Left renal pelvis (tissue), 4 donors: ENCODE measurements at places on chromosomes 3 and 15. TPM values are rescaled to one million over a fixed set of nuclear protein-coding genes. Genes with fewer than 3 reads are reported as not detected.

GRIP2 gene
- polyA plus RNA-seq: 1.4 TPM

SPINT1 gene
- polyA plus RNA-seq: 70.8 TPM

COL6A5 gene
- polyA plus RNA-seq: 0.17 TPM

CYP1A1 gene
- not detected for polyA plus RNA-seq

- DNase-seq: no peak
Observed at GRCh38 chr15:59699810-59700431, 10.8 kb upstream of the BNIP2 start.

- DNase-seq: peak; percentile 41
Observed at GRCh38 chr15:72116731-72117485, 1.0 kb downstream of the MYO9A start.

DNA sequence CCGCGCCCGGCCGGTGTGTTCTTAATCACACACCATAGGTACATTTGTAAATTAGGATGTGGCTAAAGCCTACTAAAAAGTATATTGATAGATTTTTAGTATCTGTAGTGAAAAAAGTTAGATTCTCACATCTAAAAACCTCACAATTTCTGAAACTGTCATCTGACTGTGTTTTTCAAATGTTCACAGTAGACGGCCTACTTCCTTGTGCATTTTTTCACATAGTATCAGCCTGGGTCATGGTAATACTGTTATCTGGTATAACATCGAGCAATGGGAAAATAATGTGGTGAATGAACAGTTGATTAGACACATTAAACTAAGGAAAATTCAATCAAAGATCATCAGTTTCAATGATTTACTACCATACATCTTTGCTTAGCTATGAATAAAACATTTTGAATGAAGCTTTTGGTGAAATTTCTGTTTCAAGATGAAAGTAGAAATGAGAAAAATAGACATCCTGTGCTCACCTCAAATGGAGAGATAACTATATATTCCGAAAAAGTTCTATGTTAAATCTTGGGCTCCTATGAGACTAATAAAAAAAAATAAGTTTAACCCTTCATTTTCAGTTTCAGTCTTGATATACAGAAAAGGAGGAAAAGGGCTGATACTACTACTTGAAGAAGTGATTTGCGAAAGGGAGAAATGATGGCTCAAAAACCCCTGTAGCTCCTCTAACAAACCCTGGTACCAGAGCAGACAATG is 262.7 kb downstream of the ZBTB20 start:
- no peak for DNase-seq

DNA sequence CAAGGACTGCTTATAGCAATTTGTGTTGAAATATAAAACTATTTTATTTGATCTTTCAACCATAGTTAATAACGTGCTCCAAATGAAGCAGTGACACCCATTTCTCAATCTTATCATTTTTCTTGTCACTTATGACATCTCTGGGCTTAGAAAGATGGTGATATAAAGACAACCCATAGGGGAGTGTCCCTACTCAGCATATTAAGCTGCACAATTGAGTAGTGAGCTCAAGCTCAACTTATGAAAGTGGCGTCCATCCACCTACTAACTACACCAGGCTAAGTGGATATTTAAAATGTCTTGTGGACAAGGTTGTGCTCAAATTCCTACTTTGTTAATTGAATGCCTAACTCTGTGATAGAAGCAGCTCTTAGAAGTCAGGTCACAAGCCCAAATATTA is 46.7 kb downstream of the SLC9C1 start:
- no peak for DNase-seq

GRCh38 chr3:108966773-108967172 is 13.1 kb upstream of the GUCA1C start:
- no peak for DNase-seq
